Calu3 (cell line): ENCODE measurements at places on chromosomes 2 and 18. TPM values are rescaled to one million over a fixed set of nuclear protein-coding genes. Genes with fewer than 3 reads are reported as not detected.
A peak's percentile ranks its signal among the peaks of the same experiment; 100 is the strongest.

- no peak for DNase-seq
- H3K27me3 ChIP-seq = no peaks in the 10 kb centered on the region
- no peak overlapping the region for H3K27ac ChIP-seq
These were observed 439.6 kb upstream of the REG3G start for GRCh38 chr2:78585871-78586270.

Gene DIPK1C
- not detected in 2 replicates for total RNA-seq

- no peaks in the 10 kb centered on the region for H3K36me3 ChIP-seq
- no peak for DNase-seq
- no peaks in the 10 kb centered on the region for H3K27me3 ChIP-seq
- H3K4me1 ChIP-seq = no peaks in the 10 kb centered on the region
- H3K4me3 ChIP-seq = no peak overlapping the region
These were observed 51.6 kb downstream of the TSPYL6 start for GRCh38 chr2:54204476-54204875.

- H3K4me3 ChIP-seq = peak overlapping the region; percentile 93
- DNase-seq = peak; percentile 12
- H3K27me3 ChIP-seq = no peaks in the 10 kb centered on the region
- peak overlapping the region; percentile 97 for H3K27ac ChIP-seq
These were observed 411 bp downstream of the NARS1 start for GRCh38 chr18:57621246-57621604.

DNA sequence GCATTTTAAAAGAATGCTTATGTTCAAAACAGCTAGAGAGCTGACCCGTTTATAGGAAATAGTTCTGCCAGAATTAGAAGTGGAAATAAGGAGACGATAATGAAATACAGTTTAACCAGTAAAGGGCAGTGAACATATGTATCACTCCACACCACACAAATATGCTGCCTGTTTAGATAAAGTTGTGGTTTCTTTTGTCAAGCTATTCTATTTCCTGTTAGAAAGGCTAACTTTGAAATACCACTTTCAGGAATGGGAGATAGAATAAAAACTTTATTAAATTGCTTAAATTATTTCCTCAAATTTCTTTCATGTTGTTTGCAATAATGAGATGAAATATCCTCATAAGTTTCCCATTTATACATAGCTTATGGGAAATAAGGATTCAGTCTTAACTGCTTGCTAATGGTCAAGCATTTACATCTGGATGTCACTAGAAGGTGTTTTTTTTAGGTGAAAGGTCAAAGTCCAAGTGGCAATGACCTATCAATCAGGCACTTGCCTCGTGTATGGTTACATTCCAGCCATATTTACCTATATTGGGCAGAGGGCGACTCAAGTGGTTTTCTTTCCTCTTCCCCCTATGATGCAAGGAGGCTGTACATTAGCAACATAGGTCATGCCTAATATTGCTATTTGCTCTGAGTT lies 148.9 kb downstream of the ZEB2 start:
- peaks cover 39% of the 10 kb centered on the region for H3K4me1 ChIP-seq
- H3K4me3 ChIP-seq = no peak overlapping the region
- no peak overlapping the region for H3K27ac ChIP-seq
- no peaks in the 10 kb centered on the region for H3K27me3 ChIP-seq
- DNase-seq = no peak

DNA sequence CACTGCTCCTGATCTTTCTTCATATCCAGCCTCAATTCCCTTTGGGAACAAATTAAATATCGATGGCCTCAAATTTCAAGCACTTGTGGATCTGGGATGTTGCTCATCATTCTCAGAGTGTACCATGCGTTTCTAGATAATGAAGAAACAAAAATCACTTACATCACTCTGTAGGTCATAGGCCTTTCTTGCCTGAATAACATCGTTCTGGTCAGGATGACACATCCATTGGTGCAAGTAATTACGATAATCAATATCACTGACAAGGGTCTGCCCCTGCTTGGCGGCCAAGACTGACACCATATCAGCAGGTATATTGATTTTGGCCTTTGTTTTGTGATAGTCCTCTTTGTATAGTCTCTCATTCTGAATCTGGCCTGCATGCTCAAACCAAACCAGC lies 157.3 kb downstream of the RIF1 start:
- DNase-seq = no peak
- no peaks in the 10 kb centered on the region for H3K36me3 ChIP-seq
- no peak overlapping the region for H3K4me3 ChIP-seq
- H3K27me3 ChIP-seq = no peaks in the 10 kb centered on the region
- H3K27ac ChIP-seq = no peak overlapping the region
- H3K4me1 ChIP-seq = no peaks in the 10 kb centered on the region

GRCh38 chr2:174076040-174076439 lies 110.9 kb upstream of the SP3 start:
- no peaks in the 10 kb centered on the region for H3K27me3 ChIP-seq
- H3K4me3 ChIP-seq = no peak overlapping the region
- no peak overlapping the region for H3K27ac ChIP-seq
- H3K4me1 ChIP-seq = no peaks in the 10 kb centered on the region
- H3K36me3 ChIP-seq = peaks cover 5% of the 10 kb centered on the region

DNA sequence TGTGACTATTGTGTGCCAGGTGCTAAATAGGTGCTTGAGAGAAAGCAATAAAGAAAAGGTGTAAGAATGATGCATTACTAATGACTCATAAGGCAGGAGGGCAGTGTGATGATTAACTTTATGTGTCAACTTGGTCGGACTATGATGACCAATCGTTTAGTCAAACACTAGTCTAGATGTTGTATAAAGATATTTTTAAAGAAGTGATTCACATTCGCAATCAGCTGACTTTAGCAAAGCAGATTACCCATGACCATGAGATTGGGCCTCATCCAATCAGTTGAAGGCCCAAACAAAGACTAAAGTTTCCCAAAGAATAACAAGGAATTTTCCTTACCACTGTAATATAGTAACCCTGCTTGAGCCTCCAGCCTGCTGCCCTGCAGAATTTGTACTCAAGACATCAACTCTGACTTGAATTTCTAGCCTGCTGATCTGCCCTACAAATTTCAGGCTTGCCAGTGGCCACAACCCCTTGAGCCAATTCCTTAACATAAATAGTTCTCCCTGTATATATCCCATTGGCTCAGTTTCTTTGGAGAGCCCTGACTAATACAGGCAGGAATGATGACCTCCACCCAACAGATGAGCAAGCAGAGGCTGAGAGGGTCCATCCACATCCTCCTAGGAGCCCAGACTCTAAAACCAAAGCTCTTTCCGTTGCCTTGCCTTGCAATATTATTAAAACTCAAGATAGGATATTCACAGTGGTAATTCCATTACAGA lies 132.6 kb downstream of the ACTR3 start:
- H3K27me3 ChIP-seq = no peaks in the 10 kb centered on the region
- DNase-seq = peak; percentile 60
- no peak overlapping the region for H3K27ac ChIP-seq
- no peaks in the 10 kb centered on the region for H3K4me1 ChIP-seq
